ENCODE measurements at places on chromosomes 2 and 18.

DNA sequence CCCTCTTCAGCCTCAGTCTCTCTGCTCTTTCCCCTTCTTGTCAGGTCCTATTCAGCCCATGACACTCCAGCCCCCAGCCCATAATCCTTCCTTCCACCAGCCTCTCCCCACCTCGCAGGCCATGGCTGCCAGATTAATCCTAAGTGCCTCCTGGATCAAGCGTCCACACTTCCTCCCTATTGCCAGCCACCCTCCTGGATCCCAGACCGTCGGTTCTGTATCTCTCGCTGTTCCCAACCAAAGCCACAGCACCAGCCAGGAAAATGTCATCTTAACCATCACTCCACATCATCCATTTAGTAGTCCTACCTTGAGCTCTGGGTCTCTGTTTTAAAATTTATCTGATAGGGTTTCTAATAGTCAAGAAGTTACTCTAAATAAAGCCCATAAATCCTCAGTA, 49.5 kb downstream of the NDUFA10 start:
- no peak for DNase-seq

- DNase-seq = no peak
These were observed 825 bp downstream of the ITGA6 start for GRCh38 chr2:172427990-172428831.

- DNase-seq = no peak
These were observed 10.7 kb downstream of the COL4A4 start for GRCh38 chr2:227153307-227153706.

DNA sequence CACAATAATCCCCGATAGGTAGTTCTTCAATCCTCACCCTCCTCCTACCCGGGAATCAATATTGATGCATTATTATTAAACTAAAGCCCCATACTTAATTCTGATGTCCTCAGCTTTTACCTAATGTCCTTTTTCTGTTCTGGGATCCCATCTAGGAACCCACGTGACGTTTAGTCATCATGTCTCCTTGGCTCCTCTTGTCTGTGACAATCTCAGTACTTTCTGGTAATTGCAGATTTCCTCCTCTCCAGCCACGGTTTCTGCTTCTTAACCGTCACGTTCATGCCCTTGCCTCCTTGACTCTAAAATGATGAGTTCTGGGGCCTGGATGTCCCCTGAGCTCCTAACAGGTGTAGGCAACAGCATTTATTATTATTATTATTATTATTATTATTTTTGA, 2.9 kb upstream of the DGKD start:
- DNase-seq = no peak

DNA sequence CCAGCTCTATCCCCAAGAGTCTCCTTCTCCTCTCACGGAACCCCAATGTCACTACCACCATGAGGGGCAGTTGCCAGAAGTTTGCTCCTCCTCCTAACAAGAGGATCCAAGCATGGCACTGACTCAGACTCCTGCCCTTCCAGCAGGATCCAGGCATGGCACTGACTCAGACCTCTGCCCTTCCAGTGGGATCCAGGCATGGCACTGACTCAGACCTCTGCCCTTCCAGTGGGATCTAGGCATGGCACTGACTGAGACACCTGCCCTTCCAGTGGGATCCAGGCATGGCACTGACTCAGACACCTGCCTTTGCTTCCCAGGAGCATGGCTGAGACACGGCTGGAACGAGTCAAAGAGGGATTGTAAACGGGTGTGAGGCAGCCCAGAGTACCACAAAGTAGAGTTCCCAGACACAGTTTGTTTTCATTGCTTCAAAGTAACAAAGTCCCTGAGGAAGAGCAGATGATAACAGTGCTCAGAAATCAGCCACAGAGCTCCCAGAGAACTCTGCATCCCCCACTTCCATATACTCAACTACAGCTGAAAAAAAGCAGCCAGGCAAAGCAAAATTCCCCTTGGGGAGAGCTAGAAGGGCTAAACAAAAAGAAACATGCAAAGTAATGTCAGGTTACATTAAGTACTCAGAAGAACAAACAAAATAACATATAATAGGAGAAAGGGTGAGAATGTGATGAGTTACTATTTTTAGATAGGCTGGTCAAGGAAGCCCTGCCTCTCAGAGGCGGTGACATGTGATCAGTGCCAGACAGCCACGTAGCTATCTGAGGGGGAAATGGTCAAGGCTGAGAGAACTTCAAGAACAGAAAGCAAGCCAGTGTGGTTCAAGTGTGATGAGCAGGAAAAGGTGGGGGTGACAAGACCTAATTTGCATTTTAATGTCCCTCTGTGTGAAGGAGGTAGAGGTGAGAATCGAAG, 3.0 kb downstream of the BUB1 start:
- DNase-seq = peak; percentile 19

DNA sequence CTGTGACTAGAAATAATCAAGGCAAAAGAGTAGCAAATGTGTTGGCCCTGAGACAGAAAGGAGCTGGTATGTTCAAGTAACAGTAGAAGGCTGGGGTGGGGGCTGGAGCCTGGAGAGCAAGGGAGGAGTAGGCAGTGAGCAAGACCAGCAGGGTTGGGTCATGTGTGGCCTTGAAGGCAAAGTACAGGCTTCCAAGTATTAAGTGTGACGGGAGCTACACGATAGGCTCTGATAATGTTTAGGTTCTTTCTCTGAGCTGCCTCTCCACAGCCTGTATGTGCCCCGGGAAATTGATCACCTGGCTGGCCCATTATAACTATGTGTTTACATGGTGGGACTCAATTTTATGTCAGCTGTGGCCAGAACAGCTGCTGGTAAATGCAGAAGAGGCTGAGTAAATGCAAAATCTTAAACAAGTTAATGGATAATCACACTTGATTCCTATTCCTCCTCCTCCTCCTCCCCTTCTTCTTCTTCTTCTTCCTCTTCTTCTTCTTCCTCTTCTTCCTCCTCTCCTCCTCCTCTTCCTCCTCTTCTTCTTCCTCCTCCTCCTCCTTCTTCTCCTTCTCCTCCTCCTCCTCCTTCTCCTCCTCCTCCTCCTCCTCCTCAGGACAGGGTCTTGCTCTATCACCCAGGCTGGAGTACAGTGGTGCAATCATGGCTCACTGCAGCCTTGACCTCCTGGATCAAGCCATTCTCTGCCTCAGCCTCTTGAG, 9.3 kb downstream of the IL1F10 start:
- no peak for DNase-seq

DNA sequence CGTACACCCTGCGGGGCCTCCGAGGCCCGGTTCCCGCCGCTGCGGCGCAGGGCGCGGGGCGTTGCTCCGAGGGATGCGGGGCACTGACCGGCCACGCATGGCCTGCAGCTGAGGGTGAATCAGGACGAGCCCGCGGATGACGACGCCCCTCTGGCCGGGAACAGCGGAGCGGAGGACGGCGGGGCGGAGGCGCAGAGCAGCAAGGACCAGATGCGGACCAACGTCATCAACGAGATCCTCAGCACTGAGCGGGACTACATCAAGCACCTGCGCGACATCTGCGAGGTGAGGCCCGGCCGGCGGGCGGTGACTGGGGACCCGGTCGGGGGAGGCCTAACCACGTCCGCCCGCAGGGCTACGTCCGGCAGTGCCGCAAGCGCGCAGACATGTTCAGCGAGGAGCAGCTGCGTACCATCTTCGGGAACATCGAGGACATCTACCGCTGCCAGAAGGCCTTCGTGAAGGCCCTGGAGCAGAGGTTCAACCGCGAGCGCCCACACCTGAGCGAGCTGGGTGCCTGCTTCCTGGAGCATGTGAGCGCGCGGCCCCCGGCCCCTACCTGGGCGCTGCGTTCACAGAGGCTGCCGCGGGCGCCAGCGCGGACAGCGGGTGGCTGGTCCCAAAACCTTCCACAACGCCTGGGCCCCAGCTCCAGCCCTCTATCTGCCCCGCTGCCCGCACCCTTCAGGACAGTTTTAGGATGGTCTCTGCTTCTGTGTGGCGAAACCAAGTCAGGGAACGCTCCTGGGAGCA, 53.2 kb downstream of the FAM168B start:
- no peak for DNase-seq

DNA sequence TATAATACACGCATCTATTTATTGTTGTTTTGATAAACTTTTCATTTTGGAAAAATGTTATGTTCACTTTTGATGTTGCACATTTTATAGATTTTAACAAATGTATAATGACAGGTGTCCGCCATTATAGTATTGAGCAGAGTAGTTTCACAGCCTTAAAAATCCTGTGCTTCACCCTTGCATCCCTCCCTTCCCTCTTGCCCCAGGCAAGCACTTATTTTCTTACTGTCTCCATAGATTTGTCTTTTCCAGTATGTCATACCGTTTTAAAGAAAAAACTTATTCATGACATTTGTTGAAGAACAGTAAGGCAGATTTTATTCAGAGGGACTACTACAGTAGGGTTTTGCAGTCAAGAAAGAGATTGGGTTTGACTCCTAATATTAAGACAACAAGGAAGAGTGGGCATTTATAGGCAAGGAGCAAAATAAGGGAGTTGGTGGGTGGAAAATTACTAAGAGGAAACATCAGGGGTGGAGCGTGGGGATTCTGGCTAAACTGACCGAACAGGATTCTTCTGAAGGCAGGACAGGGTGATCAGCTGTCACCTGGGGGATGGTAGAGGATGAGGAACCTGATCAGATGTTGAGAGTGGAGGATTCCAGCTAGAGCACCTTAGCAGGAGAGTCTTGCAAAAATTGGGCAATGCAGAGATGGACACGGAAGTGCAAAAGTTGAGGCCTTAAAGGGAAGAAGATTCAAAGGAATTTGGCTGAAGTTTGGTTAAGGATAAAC, 108.8 kb downstream of the NCK2 start:
- DNase-seq = no peak

- DNase-seq = no peak
These were observed 106.4 kb upstream of the HNRNPA3 start for GRCh38 chr2:177106212-177106611.

GRCh38 chr2:62705859-62706720, 577 bp downstream of the EHBP1 start:
- peak; percentile 17 for DNase-seq

DNA sequence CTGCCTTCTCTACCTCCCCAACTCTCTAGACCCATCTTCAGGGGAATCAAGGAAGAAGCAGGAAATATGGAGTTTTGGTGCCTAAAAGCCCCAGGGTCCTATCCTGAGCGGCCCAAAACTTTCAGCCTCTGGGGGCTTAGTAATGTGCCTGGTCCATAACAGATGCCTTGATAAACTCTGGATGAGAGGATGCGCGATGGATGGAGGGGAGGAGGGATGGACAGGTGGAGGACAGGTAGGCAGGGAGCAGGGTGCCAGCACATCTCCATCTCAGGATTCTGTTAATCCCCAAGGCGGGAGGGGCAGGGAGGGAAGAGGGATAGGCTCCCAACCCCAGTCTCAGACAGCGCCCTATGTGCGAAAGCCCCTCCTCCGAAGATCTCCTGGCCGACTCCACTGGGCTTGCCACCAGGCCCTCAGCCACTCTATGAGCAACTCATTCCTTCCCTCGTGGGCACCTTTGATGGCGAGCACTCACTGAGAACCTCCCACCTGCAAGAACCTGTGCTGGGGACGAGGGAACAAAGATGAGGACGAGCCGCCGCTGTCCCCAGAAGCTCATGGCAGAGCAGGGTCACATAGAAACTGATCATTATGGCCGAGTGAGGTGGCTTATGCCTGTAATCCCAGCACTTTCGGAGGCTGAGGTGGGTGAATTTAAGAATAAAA, 23.1 kb downstream of the HS1BP3 start:
- no peak for DNase-seq

DNA sequence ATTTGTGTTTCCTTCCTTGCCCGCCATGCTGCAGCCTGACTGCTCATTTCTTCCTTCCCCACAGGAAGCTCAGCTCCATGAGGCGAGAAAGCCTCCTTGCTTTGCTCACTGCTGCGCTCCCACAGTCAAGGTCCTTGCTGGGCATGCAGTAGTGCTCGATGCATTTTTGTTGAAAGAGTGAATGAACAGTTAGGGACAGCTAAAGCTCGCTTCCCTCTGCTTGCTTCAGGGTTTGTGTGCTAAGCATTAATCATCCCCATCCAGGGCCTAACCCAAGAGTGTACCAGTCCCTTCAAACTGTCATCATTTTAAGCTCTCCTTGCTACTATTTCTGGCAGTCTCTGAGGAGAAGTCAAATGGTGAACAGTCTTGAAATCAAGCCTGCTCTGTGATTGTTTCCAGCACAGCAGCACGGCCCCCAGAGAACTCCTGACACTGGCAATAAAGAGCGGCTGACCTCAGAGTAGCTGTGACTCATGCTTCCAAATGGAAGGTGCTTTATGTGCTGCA, 171.7 kb upstream of the SOX11 start:
- DNase-seq = no peak

DNA sequence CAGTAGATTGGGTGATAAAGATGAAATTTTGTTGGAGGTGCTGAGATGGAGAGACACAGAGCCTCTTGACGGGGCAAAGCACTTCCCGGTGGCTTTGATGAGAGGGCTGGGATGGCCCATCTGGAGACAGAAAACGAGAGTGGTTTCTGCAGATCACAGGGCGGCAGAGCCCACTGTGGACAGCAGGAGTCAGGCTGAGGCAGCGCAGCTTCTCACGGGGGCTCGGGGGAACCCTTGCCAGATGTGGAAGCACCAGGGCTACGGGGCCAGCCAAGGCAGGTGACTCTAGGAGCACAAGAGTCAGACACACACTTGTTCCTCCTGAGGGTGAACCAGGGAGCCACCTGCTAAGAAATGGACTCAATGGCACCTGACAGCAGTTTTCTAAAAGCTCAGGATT, 78.5 kb downstream of the TPO start:
- no peak for DNase-seq
